ENCODE measurements at places on chromosomes 4 and X. TPM values are rescaled to one million over a fixed set of nuclear protein-coding genes. Genes with fewer than 3 reads are reported as not detected.

DNA sequence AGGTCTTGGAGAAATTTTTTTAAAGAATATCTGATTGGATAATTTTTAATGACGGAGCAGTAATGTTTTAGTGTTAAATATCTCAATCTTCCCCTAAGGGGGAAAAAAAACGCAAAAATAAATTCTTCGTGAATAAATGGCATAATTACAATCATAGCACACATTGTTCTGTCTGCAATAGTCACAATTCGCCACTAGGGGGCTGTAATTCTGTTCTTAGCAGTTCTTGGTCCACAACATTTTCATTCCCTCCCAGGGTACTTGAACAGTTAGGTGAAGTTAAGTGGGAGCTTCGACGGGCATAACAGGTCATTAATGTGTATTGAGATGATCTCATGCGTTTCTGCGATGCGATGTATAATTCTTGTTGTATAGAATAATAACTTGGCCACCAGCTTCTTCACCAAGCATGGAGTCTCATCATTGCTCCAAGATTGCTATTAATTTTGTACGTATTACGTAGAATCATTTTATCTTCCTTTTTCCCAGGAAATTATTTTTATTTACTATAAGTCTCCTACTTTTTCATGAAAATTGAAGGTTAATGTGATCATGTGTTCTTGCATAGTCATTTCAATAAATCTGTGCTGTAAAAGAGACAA is 27.2 kb downstream of the HTR2C start:
- peak; percentile 77 for DNase-seq

DNA sequence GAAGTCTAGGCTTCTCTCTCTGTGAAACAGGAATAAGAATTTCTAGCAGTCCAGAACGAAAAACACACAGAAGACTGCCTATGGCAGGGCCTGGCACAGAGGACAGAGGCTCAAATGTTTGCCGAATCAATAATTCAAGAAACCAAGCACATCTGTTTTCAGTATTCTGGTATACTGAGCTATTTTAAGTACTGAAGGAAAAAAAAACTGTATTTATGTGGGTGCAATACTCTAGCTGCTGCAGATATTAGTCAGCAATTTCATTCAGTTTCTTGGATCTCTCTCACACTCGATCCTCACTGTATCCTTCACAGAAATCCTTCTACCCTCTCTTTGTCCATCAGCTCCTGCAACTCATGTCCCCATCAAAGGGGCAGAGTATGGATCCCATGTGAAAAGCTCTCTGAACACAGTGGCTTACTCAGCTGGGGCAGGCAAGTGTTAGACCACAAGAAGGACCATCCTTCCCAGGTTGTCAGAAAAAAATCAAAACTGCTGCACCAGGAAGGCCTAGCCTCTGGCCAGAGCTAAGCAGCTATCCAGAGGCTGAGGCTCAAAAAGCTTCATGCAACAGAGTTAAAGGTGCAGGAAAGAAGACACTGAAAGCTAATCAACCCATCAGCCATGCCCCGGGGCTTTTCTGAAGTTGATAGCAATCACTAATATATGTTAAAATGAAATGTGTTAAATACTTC is 9.1 kb upstream of the USO1 start:
- DNase-seq: no peak

- DNase-seq: no peak
Measured at GRCh38 chr4:157655096-157655809, 434.7 kb downstream of the GRIA2 start.

DNA sequence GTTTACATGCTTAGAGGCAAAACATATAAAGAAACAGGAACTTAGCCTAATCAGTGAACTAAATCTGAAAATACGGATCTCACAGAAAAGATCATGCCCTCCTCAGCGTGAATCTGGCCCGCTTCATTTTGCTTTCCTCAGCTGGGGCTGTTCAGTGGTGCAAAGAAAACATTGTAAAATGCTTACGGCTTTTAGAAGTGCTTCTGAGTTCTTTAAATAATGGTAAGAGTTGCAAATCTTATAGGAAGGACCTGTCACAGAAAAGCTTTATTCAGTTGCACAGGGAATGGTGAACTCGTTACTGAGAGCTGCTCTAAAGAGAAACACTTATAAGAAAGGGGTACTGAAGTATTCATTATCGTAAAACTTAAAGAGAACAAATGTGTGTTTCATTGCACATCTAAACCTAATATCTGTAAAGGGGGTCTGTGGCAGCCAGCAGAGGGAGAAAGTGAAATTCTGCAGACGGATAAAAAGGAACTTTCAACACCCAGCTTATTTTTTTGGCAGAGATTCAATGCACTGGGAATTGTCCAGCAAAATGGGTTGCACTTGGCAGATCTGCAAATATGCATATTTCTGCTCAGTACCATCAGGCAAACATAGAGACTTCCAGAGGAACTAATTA is 139.2 kb upstream of the ANK2 start:
- DNase-seq: peak; percentile 21

DNA sequence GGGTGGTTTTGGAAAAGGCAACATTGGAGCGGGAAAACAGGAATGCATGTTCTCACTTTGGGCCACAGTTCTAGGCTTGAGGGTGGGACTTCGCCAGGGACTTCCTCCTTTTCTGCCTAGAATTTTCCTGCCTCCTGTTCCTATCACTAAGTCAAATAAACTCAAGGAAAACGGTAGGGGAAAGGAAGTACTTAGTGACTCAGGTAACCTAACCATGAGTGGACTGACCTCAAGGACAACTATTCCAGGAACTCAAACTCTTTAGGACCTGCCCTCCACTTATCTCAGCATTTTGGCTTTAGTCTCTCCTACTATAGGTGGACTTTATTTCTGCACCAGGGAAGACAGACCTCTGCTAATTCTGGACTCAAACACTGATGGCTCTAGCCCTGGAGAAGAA is 281.7 kb downstream of the ZNF674 start:
- no peak for DNase-seq

DNA sequence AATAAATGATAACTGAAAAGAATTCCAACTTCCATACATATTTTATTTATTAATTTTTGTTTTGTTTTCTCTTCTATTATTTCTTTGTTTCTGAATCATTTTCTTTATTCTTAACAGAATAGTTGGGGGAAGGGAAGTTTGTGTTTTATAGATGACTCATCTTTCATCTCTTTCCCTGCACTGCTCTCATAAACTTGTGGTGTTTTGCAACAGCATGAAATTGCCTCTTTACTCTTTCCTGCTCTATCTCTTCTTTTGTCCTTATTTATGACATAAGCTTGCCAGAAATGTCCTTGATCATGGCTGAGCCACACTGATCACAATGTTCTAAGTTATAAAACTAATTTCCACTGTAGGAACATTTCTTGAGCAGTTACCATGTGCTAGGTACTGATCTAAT is 22.3 kb downstream of the QRFPR start:
- peak; percentile 21 for DNase-seq

DNA sequence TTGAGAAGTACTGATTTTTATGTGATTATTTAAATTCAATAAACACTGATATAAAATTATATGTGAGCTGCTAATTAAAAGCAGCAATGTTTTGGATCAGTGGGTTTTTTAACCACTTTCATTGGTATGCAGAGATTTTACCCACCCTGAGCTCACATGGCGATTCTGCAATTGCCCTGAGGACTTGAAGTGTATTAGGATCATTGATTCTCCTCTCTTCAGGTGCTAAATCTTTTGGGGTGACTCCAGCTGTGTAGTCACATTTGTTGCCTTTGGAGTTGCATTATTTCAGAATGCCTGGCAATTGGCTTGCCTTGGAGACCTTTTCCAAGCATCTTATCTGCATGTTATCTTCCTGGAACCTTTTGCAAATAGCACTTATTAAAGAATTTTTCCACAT is 51.3 kb downstream of the UGT8 start:
- DNase-seq: no peak

- no peak for DNase-seq
Measured at GRCh38 chr4:108003982-108004515, 14.4 kb downstream of the HADH start.

DNA sequence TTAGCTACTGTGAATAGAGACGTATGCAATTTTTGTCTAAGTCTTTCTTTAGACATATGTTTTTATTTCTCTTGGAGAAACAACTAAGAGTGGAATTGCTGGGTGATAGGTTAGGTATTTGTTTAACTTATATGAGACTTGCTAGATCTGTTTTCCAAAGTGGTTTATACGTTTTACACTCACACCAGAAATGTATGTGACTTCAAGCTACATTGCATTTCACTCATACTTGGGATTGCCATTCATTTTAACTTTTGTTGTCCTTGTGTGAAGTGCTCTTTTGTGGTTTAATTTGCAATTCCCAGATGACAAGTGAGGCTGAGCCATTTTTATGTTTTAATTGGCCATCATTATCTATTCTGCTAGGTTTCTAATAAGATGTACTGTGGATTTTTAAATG is 817.2 kb downstream of the GLUD2 start:
- no peak for DNase-seq

GRCh38 chrX:123742440-123742839 is 9.6 kb upstream of the THOC2 start:
- DNase-seq: no peak

DNA sequence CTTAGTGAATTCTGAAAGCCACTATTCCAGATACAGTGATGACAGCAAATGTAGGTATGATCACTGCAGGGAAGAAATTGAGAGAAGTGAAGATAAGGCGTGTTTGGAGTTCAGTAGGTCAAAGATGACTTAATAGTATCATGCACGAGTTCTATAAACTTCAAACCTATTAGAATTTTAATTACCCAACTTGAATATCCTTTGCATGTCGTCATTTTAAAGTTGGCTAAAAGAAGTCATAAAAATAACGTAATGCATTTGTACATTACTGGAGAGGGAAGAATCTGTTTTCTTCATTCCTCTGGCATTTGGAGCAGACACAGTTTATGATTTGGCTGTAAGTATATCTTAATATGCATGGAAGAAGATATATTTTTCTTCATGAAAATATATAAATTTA is 68.6 kb upstream of the MXRA5 start:
- no peak for DNase-seq

DNA sequence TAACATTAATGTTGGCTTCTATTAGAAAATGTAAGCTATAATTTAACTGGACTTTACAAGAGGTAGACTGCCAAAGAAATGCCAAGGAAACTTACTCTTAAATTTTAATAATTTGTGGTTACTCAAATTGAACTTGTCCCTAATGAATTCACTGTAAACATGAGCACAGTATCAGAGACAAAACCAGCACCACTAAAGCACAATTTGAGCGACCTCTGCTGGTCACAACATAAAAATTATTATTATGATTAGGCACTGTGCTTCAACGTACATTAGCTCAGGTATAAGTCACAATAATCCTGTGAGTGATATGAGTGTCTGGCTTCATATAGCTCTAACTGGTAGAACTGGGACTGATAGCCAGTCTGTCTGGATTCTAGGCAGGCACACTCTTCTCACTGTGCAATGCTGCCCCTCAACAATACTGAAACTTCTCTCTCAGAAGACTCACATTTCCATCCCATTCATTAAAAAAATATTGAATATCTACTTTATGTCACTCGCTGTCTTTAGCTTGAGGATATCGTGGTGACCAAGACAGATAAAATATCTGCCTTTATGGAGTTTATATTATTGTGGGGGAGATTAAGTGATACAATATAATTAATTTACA is 8.0 kb downstream of the NUDT6 start:
- peak; percentile 19 for DNase-seq

DNA sequence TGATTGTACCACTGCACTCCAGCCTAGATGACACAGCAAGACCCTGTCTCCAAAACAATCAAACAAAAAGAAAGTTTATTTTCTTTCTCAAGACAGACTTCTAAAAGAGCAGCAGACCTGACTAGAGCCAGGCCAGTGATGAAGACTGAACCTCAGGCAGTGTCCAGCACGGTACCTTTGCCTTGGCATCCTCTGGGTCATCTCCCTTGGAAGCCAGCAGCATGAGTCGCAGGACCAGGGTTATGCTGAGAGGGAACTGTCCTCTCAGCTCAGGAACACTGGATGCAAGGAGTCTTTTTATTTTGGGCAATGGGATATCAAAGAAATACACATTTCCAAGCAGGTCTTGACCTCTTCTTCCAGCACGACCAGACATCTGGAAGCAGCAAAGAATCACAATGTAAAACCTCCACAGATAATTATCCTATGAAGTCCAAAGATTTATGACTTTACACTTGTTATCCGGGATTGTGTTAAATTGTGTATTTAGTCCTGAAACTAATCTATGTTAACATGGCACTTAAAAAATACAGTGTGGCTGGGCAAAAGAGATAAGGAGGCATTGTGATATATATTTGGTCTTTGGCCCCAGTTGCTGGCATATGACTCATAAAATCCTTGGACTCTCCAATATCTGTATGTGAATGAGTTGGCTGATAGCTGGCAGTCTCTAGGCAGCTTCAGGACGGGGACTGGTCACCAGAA is 66.0 kb upstream of the DDX60 start:
- DNase-seq: peak; percentile 46

DNA sequence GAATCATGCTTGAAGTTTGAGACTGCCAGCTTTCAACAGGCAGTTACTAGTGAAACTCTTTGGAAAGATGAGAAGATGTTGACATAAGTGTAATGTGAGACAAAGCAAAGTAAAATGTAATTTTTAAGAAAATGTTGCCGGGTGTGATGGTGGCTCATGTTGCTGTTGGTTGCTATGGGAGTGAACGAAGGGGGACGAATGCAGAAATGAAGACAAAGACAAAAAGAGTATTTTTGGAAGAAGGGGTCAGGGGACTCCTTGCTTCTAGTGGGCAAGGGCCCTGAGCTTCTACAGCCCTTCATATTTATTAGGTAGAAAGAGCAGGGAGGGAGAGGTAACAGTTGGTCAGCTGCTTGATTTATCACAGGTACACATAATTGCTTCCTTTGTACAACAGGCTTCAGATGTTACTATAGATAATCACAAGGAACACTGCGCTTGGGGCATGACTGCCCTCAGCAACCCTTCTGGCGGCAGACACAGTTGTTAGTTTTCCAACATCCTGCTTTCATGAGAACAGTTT is 11.9 kb upstream of the UGDH start:
- no peak for DNase-seq

DNA sequence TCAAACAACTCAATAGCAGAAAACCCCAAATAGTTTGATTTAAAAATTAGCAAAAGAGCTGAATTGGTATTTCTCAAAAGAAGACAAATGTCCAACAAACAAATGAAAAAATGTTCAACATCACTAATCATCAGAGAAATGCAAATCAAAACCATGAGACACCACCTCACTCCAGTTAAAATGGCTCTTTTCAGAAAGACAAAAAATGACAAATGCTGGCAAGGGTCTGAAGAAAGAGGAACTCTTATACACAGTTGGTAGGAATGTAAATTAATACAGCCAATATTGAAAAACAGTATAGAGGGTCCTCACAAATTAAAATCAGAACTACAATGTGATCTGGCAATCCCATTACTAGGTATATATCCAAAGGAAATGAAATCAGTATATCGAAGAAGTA is 70.4 kb downstream of the FBXL5 start:
- no peak for DNase-seq

SPANXN3 gene
- 2.8 TPM for polyA plus RNA-seq

DSPP gene
- not detected for polyA plus RNA-seq

ANAPC4 gene
- polyA plus RNA-seq: 18.6 TPM

PLXNB3 gene
- 5.7 TPM for polyA plus RNA-seq

UNC5C gene
- polyA plus RNA-seq: 6.9 TPM

FAM9C gene
- polyA plus RNA-seq: not detected

IL1RAPL1 gene
- 0.89 TPM for polyA plus RNA-seq

MAP9 gene
- polyA plus RNA-seq: 29.5 TPM

MAGEA1 gene
- not detected for polyA plus RNA-seq

NBDY gene
- polyA plus RNA-seq: 161 TPM

FGFR3 gene
- polyA plus RNA-seq: 99.8 TPM
